ENCODE measurements at places on chromosomes 1 and 21.
A peak's percentile ranks its signal among the peaks of the same experiment; 100 is the strongest.

GRCh38 chr1:187563191-187563590 lies 734.4 kb downstream of the PLA2G4A start:
- DNase-seq, result no peak

DNA sequence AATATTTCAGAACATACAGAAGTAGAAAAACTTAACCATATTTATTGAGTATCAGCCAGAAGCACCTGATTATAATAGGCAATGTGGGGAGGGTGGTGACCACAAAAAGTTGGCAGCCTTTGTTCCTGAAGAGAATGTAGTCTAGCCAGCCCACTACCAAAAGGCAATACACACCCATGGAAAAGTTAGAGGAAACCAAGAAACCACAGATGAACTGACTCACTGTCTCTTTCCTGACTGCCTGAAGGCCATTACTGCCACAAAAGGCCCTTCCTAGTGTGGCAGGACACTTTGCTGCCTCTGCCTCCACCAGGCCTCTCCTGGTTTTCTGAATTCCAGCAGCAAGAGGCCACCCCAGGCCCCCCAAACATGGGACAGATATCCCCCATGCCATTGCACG lies 14.6 kb upstream of the PROX1 start:
- DNase-seq, result no peak

- DNase-seq, result peak; percentile 79
Measured at GRCh38 chr1:169928438-169929209, 34.9 kb upstream of the SCYL3 start.

- DNase-seq, result no peak
Measured at GRCh38 chr1:243645281-243645680, 204.8 kb downstream of the AKT3 start.

DNA sequence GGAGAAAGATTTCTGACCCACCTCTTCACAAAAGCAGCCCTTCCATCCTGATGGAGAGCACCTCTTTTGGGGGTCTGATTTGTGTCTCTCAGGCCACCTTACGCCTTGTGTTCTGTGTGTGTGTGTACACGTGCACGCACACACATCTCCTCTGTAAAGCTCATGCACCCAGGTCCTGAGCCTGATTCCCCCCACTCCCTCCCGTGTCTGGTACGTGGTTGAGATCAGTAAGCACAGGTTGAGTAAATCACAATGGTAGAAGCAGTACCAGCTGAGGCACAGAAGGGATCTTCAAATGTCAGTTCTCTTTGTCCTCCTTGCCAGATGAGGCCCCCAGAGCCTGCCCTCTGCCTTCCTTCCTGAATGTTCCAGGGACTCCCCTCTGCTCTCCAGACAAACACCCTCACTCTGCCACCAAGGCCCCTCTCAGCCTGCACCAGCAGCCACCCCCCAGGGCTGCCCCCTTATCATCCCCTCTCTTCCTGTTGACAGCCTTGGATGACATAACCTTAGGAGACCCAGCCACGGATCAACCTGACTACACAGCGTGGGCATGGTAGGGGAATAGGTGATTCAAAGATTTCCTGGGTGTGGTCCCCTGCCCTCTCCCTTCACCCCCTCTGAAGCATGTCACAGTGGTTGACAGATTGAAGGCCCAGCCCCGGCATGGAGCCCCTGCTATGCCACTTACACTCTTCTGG lies 112.8 kb downstream of the HIVEP3 start:
- DNase-seq, result no peak

DNA sequence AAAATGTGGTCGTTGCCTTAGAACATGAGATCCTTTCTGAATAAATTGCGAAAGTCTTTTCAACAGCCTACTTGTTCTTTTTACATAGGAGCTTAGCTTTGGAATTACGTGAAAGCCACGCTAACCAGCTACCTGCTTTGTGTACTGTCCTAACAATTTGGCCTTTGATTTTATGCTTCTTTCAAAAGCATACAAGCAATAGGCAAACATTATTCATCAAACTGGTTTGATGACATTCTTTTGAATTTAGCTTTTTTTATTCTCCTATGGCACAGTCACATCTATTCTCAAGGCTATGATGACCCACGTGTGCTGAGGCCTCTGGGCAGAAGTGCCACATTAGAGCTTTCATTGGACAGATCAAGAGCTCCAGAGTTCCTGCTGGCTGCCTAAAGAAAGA lies 178.0 kb upstream of the DPT start:
- DNase-seq, result no peak

DNA sequence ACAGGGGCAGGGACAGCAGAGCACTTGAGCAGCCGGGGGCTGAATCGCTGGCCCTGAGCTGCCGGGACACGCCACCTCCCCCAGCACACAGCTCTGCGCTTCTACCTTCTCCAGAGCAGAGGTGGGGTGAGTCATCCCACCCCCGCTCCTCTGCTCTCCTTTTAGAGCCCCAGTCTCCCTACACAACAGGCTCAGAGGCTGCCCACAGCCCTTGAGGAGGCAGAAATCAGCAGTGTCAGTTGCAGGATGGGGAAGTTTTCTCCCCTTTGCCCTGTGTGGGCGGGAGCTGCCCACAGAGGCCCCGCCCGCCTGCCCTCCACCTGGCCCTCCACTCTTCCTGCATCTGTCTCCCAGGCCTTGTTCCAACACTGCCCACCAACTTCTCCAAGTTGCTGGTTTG lies 94.6 kb downstream of the STUM start:
- DNase-seq, result peak; percentile 85

DNA sequence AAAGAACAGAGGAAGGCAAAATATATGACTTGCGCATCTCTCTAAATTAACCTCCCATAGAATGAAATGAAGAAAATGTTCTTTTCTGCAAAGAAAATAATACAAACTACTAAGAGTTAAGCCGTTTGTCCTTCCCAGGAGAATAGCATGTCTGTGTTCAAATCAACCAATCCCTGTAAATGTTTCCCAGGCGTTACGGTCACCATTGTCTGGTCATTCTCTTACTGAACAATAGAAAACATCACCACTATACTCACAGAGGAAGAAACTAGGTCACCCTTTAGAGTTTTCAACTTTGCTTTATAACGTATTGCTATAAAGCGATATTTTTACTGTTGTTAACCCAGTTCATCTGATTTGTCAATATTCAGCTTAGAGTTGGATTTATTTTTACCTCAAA lies 34.1 kb downstream of the COL11A1 start:
- DNase-seq, result no peak

- DNase-seq, result no peak
Measured at GRCh38 chr1:209455145-209455544, 128.4 kb upstream of the CAMK1G start.

DNA sequence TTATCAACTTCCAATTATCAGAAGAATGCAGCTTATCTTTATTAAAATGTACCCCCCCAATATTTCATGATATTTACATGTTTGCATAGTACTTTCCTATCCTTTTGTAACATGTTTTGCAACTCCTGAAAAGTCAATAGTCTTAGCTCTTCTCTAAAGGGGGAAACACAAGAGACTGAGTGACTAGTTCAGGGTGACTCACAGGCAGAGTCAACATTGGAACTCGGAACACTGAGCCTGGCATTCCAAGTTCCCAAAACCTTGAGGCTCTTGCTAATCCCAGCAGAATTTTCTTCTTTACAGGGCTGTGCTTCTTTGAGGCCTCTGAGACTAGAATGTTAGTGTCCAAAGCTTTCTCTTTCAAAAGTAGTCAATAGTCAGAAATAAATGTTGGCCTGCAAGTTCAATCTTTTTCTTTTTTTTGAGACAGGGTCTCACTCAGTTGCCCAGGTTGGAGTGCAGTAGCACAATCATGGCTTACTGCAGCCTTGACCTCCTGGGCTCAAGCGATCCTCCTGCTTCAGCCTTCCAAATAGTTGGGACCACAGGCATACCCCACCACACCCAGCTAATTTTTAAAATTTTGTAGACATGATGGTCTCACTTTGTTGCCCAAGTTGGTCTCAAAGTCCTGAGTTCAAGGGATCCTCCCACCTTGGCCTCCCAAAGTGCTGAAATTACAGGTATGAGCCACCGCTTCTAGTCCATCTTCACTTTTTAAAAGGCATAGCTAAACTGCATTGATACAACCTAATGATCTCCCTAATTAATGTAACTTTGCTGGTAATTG lies 37.5 kb downstream of the ZNF281 start:
- no peak for DNase-seq

- no peak for DNase-seq
Measured at GRCh38 chr1:209103092-209103491, 480.4 kb upstream of the CAMK1G start.

DNA sequence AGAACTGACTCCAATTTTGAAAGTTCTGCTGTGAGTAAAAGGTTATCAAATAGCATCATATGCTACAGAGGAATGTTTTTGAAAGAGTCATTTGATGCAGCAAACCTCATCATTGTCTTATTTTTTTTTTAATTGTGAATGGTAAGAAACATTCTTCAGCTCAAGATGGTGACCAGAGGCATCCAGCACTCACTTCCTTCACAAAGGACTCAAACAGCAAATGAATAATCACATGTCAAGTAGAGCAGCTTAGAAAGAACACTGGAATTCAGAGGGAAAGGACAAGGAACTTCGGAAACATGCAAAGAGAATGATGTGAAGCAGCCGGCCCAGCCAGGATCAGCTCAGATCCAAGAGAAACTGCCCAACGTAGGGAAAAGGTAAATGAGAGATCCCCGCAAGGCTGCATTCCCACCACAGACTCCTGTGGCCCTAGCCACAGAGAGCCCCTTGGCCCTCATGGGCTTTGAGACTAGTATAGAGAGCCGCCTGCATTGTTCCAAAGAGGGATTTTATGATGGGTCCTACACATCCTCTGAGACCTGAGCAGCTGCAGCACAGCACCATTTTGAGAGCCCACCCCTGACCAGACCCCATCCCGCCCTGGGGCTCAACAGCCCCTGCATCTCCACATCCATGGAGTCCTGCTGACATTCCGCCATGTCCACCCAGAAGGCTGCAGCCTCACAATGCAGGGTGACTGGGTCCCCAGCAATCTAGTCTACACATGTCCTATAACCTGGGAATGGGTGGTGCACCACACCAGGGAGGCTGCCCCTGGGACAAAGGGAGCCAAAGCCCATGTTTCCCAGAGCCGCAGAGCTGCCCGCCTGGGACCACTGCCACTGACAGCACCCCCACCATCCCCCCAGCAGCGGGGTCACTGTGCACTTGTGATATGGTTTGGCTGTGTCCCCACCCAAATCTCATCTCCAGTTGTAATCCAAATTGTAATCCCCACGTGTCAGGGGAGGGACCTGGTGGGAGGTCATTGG lies 21.2 kb upstream of the UTS2 start:
- no peak for DNase-seq

- DNase-seq, result no peak
Measured at GRCh38 chr1:239603530-239603929, 217.2 kb downstream of the CHRM3 start.

GRCh38 chr1:38077523-38078147 lies 31.0 kb upstream of the POU3F1 start:
- no peak for DNase-seq

DNA sequence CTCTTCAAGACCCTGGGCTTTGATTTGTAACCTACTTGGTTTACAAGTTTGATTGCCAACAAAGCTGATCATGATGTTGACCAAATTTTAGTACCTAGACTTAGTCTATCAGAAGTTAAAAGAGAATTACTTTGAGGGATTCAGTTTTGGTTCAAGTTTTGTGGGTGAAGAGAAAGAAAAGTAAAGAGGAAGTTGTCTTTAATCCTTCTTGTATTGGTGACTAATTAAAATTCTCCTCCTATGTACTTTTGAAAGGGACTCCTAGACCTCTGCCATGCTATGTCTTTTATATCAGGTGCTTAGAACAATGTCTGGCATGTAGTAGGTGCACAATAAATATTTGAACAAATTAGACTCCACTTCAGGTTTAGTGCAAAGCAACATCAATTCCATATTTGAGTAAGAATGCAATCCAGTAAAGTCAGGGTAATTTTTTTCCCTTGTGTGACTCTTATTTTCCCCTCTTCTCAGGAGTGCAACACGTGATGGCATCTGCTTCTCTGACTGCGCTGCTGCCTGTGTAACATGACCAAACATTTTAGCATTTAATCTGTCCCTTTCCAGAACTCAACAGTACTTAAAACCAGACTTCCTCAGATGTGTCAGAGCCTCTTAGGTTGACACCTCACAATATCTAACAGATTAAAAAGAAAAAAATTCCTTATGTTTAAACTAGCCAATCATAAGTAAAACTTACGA lies 41.1 kb upstream of the KCNQ4 start:
- peak; percentile 25 for DNase-seq

DNA sequence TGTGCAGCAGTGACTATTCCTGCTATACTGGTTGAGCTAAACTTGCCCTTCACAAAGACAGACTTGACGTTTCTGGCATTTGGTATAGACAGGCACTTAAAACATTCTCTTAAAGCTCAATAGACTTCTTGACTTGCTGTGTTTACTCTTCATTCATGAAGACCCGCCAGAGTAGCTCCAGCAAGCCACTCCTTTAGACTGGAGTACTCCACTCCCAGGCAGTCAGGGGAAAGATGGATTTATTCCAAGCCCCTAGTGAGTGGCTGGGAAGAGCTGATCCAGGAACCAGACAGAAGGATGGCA lies 70.7 kb downstream of the EVA1C start:
- DNase-seq, result no peak

DNA sequence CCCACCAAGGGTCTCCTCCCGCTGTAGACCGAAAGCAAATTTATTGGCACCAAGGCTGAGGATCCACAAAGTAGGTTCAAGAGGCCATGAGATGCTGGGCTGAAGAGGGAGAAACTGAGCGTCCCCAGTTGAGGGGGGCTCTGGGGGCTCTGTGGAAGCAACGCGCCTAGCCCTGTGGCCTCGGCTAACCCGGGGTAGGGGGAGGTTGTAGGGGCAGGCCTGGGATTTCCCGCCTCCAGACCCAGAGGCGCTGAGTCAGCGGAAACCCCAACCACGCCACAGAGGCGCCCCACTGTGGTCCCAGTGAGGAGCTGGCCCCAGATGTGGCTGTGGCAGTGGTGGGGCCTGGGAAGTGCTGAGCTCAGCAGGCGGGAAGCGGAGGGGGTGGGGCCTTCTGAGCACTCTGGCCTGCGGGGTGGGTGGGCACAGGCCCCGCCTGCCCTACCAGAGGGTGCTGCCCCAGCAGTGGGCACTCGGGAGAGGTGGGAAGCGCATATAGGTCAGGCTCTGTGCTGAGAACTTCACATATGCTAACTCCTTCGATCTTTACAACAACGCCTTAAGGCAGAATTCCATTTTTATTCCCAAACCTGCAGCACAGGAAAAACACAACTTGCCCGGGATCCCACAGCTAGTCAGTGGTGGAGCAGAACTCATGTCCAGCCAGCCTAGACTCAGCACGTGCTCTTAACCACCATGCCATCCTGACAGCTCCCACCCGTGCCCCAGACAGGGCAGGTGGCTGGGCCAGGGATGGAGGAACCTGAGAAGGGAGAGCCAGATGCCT lies 1.5 kb upstream of the COL16A1 start:
- DNase-seq, result peak; percentile 84

DNA sequence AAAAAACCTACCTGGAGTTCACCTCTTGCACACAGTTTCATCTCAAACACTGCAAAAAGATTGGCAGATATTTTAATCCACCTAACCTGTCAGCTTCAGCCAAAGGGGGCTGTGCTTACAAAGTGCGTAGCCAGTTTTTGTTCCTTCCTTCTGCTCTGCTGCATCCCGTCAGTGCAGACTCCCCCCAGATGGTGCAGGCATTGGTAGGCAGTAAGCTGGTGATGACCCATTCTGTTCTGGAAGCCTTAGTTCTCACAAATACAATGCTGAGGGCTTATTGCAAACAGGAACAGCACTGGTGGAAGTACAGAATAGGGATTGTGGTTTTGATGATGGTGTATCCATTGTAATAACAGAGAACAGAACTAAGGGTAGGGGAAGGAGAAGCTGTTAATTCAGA lies 239.5 kb downstream of the RYR2 start:
- DNase-seq, result no peak

GRCh38 chr21:32828908-32829307 lies 57.4 kb upstream of the PAXBP1 start:
- DNase-seq, result no peak

- no peak for DNase-seq
Measured at GRCh38 chr1:242629396-242629795, 104.9 kb upstream of the PLD5 start.

GRCh38 chr1:166999500-167000055 lies 10.5 kb downstream of the MAEL start:
- DNase-seq, result no peak

All from hematopoietic multipotent progenitor cell treated with erythropoietin and hydrocortisone succinate and interleukin-3 and kit ligand, for 4 days (in vitro differentiated cells).